Glomerular endothelial cell (primary cell): ENCODE measurements at places on chromosomes 4 and X.

GRCh38 chr4:7754565-7755262 lies 184.9 kb downstream of the AFAP1 start:
- no peak for DNase-seq

- DNase-seq, result no peak
Measured at GRCh38 chrX:109719264-109719663, 13.8 kb downstream of the ACSL4 start.

- DNase-seq, result no peak
Measured at GRCh38 chr4:75916091-75916661, 13.9 kb upstream of the PPEF2 start.

- DNase-seq, result no peak
Measured at GRCh38 chr4:151865312-151865711, 104.5 kb upstream of the GATB start.

DNA sequence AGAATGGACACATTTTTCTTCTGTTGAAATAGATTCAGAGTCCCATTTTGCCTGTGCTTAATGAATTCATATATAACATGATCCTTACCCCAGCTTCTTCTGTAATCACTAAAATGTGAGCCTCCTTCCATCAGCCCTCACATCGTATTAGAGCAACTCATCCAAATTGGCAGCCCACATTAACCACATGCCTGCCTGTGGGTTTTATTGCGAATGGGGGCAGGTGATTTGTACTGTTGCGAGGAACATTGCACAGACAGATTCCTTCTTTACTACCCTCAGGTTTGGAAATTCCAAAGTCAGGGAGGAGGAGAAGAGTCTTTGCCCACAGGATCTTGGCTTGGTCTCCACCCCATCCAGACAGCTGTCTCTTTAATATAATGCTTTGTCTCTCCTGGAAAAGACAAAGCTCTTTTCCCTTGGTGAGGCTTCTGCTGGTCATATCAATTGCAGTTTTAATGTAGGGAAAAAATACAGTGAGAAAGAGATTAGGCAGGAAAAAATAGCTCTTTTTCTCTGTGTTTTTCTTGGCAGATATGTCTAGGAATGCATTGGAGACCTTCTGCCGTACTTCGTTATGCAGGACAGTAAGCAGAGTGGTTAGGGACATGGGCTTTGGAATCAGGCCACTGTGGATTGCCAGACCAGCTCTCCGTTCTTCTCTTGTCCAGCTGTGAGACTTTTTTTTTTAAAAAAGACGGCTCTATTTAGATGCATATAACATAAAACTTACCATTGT lies 371.2 kb downstream of the AFF2 start:
- DNase-seq, result no peak

DNA sequence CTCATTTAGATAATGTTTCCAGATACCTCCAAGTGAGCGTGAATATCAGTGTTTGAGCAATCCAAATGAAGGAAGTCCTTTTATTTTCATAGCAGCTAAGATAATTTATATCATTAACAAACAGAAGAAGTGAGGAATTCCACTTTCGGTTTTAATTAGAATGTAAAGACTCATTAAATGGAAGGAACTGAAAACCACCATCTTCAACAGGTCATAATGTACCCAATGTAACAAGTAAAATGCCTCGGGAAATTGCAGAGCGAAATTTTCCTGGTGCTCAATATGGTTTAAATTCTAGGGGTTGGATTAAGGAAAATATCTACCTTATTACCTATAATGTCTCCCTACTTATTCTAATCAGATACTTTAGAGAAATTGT lies 33.9 kb upstream of the SLC9A7 start:
- no peak for DNase-seq

- no peak for DNase-seq
Measured at GRCh38 chr4:68591204-68591603, 15.1 kb upstream of the UGT2B17 start.

DNA sequence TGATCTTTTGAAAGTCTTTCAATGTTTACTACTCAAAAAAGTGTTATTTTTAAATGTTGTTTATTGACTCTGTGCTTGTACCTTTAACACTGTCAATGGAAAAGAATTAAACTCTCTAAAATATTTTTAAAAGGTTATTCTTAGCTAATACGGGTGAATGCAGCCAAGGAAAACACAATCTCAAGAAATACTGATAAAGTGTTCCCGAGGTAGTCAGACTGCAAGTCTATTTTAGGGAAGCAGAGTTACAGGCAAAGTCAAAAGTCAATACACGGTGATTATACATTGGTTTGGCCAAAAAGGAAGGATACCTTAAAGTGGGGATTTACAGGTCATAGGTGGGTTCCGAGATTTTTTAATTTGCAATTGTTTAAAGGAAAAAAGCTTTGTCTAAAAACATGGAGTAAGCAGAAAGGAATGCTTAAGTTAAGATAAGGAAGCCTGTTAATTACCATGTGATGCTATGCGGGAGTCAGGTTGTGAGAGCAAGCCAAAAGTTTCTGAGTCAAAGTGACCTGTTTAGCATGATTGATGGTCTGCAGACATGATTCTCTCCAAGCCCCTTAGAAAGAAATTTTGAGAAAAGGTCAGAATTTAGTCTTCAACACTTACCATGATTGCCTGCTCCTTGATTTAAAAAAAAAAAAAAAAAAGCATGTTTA lies 288.4 kb downstream of the KLHL4 start:
- no peak for DNase-seq

DNA sequence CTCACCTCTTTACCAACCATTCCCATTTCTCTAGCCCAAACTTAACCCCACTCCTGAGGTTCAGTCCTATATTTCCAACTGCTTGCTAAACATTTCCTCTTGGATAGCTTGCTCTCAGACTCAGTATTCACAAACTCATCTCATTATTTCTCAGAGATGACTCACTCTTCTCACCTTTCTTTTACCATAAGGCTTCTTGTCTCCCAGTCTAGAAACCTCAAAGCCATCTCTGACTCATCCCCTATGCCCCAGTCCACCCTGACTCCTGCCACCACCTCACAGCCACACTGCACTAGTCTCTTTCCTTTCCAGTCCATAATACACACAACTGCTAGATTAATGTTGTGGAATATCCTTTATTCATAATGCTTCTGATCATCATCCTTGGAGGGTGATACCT lies 4.8 kb downstream of the FRMPD3 start:
- no peak for DNase-seq

GRCh38 chrX:53318766-53319353 lies 37.5 kb upstream of the IQSEC2 start:
- DNase-seq, result no peak

DNA sequence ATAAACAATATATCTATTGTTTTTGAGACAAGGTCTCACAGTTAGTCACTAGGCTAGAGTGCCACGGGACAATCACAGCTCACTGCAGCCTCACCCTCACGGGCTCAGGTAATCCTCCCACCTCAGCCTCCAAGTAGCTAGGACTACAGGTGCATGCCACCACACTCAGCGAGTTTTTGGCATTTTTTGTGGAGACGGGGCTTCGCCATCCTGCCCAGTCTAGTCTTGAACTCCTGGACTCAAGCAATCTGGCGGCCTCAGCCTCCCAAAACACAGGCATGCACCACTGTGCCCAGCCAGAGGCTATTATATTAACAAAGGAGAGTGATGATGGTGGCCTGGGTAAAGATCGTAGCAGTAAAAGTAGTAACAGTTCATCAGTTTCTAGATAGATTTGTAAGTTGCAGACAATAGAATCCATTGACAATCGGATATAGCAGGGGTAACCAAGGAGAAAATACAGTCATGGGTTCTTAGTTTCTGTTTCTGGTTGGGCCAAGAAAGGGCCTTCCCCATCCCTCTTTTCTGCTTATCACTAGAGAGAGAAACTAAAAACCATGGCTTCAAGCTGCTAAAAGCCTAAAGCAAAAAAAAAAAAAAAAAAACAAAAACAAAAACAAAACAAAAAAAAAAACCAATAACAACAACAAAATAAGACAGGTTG lies 60.6 kb downstream of the ANXA10 start:
- DNase-seq, result no peak
